ENCODE measurements at places on chromosomes 12 and 14.

DNA sequence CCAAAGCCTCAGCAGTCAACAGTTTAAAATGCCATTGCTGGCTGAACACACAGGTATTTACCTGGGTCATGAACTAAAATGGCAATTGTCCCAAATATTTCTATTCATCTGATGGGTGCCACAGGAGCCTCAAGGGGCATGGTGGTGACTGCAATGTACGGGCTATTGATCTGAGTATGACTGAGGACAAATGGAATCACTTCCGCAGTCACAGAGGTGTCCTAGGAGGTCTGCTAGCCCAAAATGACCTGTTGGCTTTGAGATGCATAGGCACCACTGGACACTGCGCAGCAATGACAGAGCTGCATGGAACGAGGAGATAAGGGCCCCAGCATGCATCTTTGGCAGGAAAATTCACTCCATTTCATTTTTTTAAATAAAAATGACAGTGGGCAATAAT lies 474.1 kb upstream of the SOX5 start:
- DNase-seq, result no peak

DNA sequence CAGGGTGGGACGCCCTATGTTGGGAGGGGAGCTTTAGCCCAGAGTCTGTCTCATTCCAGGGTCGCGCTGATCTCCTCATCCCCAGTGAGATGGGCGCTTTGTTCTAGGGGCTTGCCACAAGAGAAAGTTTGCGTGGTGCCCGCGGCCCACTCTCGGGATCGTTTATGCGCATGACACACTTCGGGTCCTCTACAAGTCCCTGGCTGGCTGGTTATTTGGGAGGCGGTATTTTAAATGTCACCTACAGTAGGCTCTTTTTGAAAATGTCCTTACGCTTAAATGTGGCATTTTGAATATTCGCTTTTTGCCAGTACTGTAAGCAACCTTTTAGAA lies 541 bp downstream of the GOLT1B start:
- no peak for DNase-seq

DNA sequence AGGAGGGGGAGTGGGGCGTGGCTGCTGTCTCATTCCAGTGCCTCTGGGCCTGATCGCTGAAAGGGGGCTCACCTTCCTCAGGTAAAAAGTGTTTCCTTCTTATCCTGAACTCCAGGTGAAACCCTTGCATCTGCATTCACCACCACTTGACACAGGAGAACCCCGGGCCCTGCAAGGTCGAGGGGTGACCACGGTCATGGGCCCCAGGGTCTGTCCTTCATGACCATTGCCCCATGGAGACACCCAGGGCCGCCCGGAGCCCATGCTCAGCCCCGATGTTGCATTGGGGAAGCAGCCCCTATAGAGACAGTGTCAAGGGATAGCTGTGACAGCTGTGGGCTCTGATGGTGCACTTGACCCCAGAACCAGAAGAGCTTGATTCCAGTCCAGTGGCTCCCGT lies 34.4 kb upstream of the DYNC1H1 start:
- DNase-seq, result no peak

GRCh38 chr14:104361921-104362681 lies 217.5 kb upstream of the C14orf180 start:
- DNase-seq, result no peak

DNA sequence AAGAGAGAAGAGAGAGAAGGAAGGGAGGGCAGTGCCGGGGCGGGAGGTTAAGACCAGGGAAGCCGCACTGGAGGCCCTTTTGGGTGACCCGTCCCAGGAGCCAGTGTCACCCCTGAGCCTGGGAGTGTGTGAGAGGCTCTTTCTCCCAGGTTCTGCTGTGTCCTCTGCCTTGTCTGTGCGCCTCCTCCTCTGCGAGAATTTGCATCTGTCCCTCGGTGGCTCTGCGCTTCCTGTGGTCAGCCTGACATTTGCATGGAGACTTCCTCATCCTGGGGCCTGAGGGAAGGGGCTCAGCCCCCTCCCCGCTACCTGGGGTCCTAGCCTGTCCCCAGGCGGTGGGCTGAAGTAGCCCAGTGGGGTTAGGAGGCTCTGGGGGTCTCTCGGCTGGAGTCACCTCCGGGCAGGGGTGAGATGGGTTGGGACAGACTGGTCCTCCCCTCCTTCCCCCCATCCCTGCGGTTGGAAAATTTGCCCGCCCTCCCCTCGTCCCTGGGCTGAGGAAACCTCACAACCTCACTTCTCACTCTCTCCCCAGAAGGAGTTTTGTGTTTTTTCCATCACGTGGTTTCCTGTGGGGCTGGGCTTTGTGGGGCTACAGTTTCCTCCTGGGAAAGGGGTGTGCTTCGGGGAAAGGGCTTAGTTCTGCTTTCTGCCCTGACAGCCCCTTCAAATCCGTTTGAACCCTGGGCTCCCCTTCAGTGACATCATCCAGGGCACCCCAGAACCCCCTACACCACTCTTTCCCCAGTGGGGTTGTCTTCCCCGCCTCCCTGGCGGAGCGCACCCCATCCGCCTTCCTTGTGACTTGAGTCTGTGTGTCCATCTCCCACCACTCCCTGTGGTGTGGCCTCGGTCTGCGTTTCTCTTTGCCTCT lies 2.5 kb downstream of the PTPN6 start:
- DNase-seq, result peak; percentile 87

DNA sequence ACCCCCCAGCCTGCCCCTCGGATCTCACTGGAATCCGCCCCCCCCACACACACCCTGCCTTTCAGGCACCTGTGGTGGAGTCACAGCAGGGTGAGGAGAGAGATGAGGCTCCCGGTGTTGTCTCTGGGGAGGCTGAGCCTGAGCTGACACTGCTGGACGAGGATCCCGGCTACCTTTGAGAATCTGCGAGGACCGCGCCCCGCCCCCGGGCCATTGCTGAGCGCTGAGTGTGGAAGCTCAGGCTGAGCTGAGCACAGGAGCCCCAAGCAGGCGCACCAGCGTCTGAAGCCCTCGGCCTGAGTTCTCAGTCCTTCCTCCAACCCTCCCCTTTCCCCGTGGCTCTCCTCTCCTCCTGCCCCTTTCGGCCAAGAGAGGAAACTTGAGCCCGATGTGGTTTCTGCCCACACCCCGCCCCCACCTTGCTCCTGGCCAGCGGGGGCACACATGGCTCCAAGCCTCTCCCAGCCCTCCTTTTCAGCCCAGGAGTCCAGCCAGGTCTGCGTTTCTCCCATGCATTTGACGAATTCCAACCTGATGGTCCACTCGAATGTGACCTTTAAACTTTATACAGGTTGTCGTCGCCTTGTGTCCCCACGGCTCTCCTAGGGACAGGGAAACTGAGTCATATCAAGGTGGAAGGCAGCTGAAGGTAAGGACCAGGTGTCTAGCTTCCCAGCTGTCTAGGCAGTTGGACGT lies at the start of gene NFE2:
NFE2 (minus strand) TSS at position 284 of the 696 bp plus-strand sequence. CDS start 5,767 bp downstream, outside the sequence.
- peak; percentile 88 for DNase-seq

GRCh38 chr12:56993346-56993745 lies 13.0 kb downstream of the ZBTB39 start:
- DNase-seq, result no peak

DNA sequence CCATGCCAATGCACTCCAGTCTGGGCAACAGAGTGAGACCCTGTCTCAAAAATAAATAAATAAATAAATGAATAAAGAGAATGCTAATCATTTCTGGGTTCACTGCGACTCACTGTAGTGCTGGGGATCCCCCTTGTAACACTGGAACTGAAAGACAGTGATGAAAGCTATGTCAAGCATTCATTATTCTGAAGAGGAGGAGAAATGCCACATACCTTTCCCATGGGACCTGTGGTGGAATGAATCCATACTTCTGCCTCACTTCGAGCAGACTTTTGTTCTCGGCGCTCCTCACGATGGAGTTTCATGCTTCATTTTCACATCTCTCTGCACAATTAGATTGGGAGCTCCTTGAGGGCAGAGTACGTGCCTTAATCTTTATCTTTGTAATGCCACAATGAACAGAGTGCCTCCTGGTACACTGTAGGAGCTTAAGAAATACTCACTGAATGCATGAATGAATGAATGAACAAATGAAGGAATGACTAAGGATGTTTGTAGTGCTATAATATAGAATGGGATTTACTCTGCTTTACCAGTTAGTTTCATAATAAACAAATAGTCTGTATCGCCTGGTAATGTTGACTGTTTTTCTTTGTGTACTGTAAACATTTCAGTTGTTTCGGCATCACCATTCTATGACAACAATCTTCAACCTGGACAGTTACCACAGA lies 45.8 kb downstream of the DRAM1 start:
- DNase-seq, result no peak

GRCh38 chr14:78254911-78255461 lies 84.8 kb downstream of the NRXN3 start:
- DNase-seq, result no peak
